ENCODE measurements at places on chromosomes 2 and 18.

DNA sequence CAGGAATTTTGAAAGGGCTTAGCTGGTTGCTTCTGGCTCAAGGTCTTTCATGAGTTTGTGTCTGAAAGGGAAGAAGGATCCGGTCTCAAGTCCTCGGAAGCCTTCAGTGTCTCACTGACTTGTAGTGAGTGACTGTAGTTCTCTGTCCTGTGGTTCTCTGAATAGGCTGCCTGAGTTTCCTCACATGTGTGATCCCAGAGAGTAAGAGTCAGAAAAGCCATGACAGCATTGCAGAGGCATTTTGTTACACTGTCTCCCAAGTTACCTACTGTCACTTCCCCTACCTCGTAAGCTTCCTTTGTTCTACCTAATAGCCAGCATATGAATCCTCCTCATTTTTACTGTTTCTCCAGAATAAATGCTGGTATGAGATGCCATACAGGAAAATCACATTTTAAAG, 709.1 kb upstream of the CHAC2 start:
- no peak for ATAC-seq

DNA sequence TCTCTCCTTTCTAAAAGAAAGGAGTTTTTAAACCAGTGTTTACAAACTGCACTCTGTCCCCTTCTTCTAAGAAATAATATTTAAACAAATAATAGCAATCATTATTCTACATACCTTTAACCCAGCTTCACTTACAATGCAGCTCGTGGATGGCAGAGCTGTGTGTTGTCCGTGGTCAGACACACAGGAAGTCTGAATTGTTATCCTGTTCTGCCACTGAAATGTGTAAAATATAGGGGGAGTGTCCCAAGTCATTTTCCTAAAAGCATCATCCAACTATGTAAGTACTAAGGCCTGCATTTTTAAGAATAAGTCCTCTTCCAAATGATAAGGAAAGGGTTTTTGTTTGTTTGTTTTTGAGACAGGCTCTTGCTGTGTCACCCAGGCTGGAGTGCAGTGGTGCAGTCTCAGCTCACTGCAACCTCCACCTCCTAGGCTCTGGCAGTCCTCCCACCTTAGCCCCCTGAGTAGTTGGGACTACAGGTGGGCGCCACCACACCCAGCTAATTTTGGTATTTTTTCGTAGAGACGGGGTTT, 2.7 kb upstream of the PPP4R1 start:
- ATAC-seq, result no peak

DNA sequence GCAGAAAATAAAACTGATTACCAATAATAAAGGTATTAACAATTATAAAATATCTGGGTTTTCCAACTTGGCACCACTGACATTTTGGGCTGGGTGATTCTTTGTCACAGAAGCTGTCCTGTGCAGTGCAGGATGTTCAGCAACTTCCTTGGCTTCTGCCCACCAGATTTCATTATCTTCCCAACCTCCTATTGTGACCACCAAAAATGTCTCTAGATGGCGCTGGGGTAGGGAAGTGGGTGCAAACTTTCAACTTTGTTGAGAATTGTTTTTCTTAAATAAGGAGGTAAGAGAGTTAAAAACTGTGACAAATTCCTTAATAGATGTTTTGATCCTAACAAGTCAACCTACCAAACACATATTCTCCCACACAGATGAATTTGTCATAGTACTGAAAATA, 90.1 kb downstream of the GAREM1 start:
- no peak for ATAC-seq

DNA sequence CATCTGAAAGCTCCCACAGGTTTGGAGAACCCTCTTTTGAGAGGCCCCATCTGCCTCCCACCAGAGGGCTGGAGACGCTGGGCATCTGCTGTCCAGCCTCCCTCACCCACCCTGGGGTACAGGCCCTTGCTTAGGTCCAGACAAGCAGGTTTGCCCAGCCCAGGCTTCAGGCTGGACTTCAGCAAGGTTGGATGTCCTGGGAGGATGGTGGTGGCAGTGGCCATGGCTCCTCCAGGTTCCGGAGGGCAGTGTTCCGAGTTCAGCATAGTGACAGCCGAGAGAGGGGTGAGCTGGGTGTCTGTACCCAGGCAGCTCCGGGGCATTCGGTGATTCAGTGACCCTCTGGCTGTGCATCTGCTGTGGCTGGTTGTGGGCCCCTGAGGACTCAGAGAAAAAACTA, 58.2 kb upstream of the HDAC4 start:
- ATAC-seq, result no peak

Measured in activated CD4-positive, CD25-positive, alpha-beta regulatory T cell treated with anti-CD3 and anti-CD28 coated beads, Interleukin-2, amount 50 U/mL, for 24 hours (primary cell).